ENCODE measurements at places on chromosomes 7 and 10. TPM values are rescaled to one million over a fixed set of nuclear protein-coding genes. Genes with fewer than 3 reads are reported as not detected.

GRCh38 chr7:115249080-115249479 lies 327.2 kb downstream of the MDFIC start:
- H3K36me3 ChIP-seq, result no peaks in the 10 kb centered on the region
- H3K27ac ChIP-seq, result no peak overlapping the region
- no peak overlapping the region for H3K4me3 ChIP-seq

Gene TAS2R5
- 6.8 TPM for total RNA-seq

DNA sequence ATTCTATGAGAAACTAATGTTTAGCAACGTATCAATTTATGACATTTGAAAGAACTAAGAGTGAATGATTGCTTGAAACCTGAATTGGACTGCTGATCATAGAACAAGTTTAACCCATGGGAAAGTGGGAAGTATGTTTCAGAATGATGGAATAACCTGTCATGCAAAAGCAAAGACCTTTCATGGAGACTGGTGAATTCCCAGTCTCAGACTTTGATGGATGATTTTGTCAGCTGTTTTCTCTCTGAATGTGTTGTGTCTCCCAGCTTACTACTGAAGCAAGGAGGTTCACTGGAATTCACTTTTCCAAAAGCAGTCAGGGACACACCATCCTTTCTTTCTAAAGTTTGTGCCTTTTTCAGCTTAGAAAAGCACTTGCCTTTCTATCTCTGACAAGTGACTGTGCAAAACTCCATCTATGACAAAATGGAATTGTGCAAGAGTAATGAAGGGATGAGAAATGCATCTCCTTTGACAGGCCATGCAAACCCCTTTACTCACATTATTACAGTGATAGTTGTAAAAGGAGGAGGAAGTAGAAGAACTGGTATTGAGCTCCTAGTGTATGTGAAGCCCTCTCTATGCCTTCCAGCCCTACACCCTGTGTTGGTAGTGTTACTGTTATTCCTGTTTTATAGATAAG lies 176.1 kb downstream of the PRKG1 start:
- no peak overlapping the region for H3K27ac ChIP-seq
- H3K36me3 ChIP-seq, result no peaks in the 10 kb centered on the region
- H3K4me1 ChIP-seq, result no peaks in the 10 kb centered on the region
- no peak for DNase-seq

DNA sequence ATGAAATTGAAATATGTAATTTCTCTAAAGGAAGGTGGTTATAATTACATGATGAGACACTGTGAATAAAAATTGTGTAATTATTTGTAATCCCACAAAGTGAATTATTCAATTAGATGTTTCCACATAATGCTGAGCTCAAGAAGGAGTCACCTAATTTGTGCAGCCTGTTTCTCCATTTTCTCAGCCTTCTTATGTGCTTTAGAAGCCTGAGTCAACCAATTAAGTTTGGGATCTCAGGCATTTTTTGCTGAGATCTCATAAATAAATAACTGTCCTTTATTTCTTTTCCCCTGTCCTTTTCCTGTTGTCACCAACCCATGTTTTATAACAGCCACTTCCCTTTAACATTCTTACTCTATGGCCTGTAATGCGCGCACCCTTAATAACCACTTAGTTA lies 506.5 kb upstream of the SEMA3D start:
- no peak for DNase-seq
- no peak overlapping the region for H3K27ac ChIP-seq
- no peaks in the 10 kb centered on the region for H3K36me3 ChIP-seq
- H3K27me3 ChIP-seq, result no peaks in the 10 kb centered on the region
- H3K4me1 ChIP-seq, result no peaks in the 10 kb centered on the region
- no peak overlapping the region for H3K4me3 ChIP-seq

Gene ITGB8
- total RNA-seq, result 29.7 TPM

Gene PLA2G12B
- total RNA-seq, result 0.68 TPM

Gene ATAD1
- 50.2 TPM for total RNA-seq

- peaks cover 2% of the 10 kb centered on the region for H3K36me3 ChIP-seq
- H3K4me1 ChIP-seq, result no peaks in the 10 kb centered on the region
- H3K27ac ChIP-seq, result no peak overlapping the region
- H3K4me3 ChIP-seq, result no peak overlapping the region
Observed at GRCh38 chr7:685540-685939, 41.0 kb upstream of the DNAAF5 start.

- no peak overlapping the region for H3K4me3 ChIP-seq
- H3K4me1 ChIP-seq, result no peaks in the 10 kb centered on the region
- no peaks in the 10 kb centered on the region for H3K27me3 ChIP-seq
- H3K27ac ChIP-seq, result no peak overlapping the region
- no peaks in the 10 kb centered on the region for H3K36me3 ChIP-seq
Observed at GRCh38 chr7:52799817-52800216, 235.6 kb upstream of the POM121L12 start.

GRCh38 chr10:79202188-79203013 lies 133.6 kb downstream of the ZMIZ1 start:
- H3K36me3 ChIP-seq, result no peaks in the 10 kb centered on the region
- no peaks in the 10 kb centered on the region for H3K27me3 ChIP-seq
- no peak for DNase-seq
- H3K4me1 ChIP-seq, result no peaks in the 10 kb centered on the region
- no peak overlapping the region for H3K27ac ChIP-seq
- H3K4me3 ChIP-seq, result no peak overlapping the region

Gene FAM180A
- 1.9 TPM for total RNA-seq

GRCh38 chr10:6924166-6924565 lies 344.1 kb upstream of the PRKCQ start:
- no peaks in the 10 kb centered on the region for H3K27me3 ChIP-seq
- H3K4me3 ChIP-seq, result no peak overlapping the region
- no peak for DNase-seq
- no peak overlapping the region for H3K27ac ChIP-seq

Gene MOGAT3
- not detected for total RNA-seq

Gene PRXL2A
- total RNA-seq, result 42.8 TPM

DNA sequence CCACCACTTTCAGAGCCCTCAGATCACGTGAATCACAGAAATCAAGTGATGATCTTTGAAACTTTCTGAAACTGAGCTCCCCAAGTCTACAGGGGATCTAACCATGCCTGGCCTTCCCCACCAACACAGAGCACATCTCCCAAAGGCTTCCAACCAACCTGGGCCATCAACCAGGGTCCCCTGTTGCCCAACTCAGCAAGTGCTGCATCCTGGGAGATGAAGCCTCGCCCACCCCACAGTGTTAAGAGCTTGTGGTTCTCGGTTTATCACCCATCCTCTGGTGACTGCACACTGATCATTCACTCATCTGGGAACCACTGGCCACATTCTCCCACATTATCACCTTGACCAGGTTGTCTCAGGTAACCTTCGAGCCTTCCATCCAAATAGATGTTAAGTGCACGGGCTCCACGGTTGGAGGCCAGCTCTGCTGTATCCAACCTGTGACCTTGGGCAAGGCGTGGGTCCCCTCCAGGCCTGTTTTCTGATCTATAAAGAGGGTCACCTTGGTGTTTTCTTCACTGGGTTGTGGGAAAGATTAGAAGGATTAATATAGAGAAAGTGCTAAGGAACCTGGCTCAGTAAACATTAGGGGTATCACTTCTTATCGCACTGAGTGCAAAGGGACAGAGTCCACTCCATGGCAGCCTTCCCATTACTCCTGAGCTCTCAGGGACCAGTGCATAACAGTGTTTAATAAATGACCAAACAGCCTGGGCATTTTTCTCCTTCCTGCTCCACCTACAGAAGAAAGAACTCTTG lies 3.6 kb downstream of the ZNF488 start:
- H3K4me1 ChIP-seq, result no peaks in the 10 kb centered on the region
- no peak overlapping the region for H3K27ac ChIP-seq
- H3K4me3 ChIP-seq, result no peak overlapping the region

DNA sequence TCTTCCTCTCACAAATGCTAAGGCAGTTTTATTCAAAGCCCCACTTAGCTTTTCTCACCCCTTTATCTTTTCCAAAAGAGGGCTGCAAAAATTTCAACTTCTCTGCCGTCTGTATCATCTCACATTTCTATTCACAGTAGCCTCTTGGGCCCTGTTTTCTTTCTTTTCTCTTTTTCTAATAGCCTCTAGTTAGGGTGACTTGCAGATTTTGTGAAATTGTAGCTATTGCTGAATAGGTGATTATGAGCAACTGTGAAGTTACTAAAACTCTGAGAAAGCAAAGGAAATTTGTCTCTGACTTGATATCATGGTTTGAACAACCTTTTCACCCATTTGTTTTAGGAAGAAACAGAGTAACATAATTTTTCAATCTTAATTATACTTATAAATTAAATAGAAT lies 29.2 kb downstream of the EXOC4 start:
- H3K27me3 ChIP-seq, result no peaks in the 10 kb centered on the region
- no peak for DNase-seq
- H3K36me3 ChIP-seq, result peaks cover 5% of the 10 kb centered on the region
- no peak overlapping the region for H3K4me3 ChIP-seq
- no peak overlapping the region for H3K27ac ChIP-seq
- peaks cover 7% of the 10 kb centered on the region for H3K4me1 ChIP-seq

Gene PNLIP
- not detected for total RNA-seq

Gene MYO1G
- 44.6 TPM for total RNA-seq

- peaks cover 19% of the 10 kb centered on the region for H3K36me3 ChIP-seq
- no peaks in the 10 kb centered on the region for H3K4me1 ChIP-seq
- no peak overlapping the region for H3K27ac ChIP-seq
- DNase-seq, result no peak
Observed at GRCh38 chr7:44050121-44050914, 5.8 kb downstream of the DBNL start.

DNA sequence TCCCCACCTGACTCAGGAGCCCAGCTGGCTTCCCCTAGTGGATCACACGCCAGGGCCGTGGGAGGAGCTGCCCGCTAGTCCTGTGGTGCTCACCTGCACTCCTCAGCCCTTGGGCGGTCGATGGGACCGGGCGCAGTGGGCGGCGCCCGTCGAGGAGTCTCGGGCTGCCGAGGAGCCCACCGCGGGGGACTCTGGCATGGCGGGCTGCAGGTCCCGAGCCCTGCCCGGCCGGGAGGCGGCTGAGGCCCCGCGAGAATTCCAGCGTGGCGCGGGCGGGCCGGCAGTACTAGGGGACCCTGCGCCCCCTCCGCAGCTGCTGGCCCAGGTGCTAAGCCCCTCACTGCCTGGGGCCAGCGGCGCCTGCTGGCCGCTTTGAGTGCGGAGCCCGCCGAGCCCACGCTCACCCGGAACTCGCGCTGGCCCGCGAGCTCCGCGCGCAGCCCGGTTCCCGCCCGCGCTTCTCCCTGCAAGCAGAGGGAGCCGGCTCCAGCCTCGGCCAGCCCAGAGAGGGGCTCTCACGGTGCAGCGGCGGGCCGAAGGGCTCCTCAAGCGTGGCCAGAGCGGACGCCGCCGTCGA lies 367.9 kb downstream of the TYW1 start:
- DNase-seq, result no peak
- no peaks in the 10 kb centered on the region for H3K36me3 ChIP-seq
- H3K27ac ChIP-seq, result no peak overlapping the region
- no peak overlapping the region for H3K4me3 ChIP-seq

Measured in lung (tissue), 17 donors.